ENCODE measurements at places on chromosomes 3 and 15.
A peak's percentile ranks its signal among the peaks of the same experiment; 100 is the strongest.

- H3K27ac ChIP-seq: no peak overlapping the region
- DNase-seq: no peak
- H3K4me3 ChIP-seq: no peak overlapping the region
Measured at GRCh38 chr3:43024181-43024885, 45.2 kb downstream of the GASK1A start.

GRCh38 chr3:34851137-34851536 is 788.2 kb upstream of the ARPP21 start:
- no peaks in the 10 kb centered on the region for H3K4me1 ChIP-seq
- no peaks in the 10 kb centered on the region for H3K27me3 ChIP-seq
- H3K27ac ChIP-seq: no peak overlapping the region
- no peak overlapping the region for H3K4me3 ChIP-seq
- no peaks in the 10 kb centered on the region for H3K36me3 ChIP-seq
- DNase-seq: no peak

DNA sequence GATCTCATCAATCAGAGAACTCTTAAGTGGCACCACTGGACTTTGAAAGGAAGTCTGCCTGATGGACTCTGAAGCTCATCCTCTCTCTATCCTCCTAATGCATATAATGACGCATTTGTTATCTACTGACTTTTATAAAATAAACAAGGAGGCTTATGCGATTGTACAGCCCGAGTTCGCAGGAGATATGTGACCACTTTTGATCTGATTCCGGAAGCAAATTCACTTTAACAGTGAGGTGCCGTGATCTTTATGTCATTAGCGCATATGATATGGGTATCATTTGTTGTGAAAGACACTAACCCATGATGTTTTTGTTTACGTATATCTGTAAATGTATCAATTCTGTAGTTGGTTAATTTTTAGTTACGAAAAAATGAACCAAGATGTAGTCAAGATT is 427 bp upstream of the RNF111 start:
- no peak for DNase-seq
- no peaks in the 10 kb centered on the region for H3K4me1 ChIP-seq
- H3K36me3 ChIP-seq: no peaks in the 10 kb centered on the region
- H3K27me3 ChIP-seq: no peaks in the 10 kb centered on the region
- peak overlapping the region; percentile 77 for H3K4me3 ChIP-seq

DNA sequence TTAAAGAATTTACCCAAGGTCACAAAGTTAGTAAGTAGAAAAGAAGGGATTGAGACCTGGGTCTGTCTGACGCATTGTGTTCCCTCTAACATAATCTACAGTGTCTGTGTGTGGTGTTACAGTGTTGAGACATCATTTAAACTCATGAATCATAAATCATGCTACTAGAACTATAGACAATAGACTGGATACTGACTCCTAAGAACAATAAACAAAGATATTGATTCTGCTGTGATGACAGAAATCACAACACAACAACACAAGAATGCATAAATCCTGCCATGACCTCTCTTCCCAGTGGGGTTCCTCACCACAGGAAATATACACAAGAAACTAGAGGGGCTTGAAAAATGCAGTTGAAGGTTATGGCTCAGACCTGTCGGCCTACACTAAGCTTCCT is 44.3 kb downstream of the TRIM69 start:
- no peak overlapping the region for H3K27ac ChIP-seq
- no peaks in the 10 kb centered on the region for H3K4me1 ChIP-seq
- H3K36me3 ChIP-seq: no peaks in the 10 kb centered on the region
- no peak overlapping the region for H3K4me3 ChIP-seq
- H3K27me3 ChIP-seq: no peaks in the 10 kb centered on the region

- H3K36me3 ChIP-seq: no peaks in the 10 kb centered on the region
- no peak overlapping the region for H3K27ac ChIP-seq
- no peaks in the 10 kb centered on the region for H3K27me3 ChIP-seq
- H3K4me3 ChIP-seq: no peak overlapping the region
- no peaks in the 10 kb centered on the region for H3K4me1 ChIP-seq
- no peak for DNase-seq
Measured at GRCh38 chr15:92051716-92052115, 198.2 kb downstream of the SLCO3A1 start.

- no peaks in the 10 kb centered on the region for H3K27me3 ChIP-seq
- H3K27ac ChIP-seq: no peak overlapping the region
Measured at GRCh38 chr3:174270841-174271240, 588.3 kb upstream of the NAALADL2 start.

- no peak for DNase-seq
- no peaks in the 10 kb centered on the region for H3K36me3 ChIP-seq
- H3K4me1 ChIP-seq: no peaks in the 10 kb centered on the region
- no peak overlapping the region for H3K4me3 ChIP-seq
- H3K27ac ChIP-seq: no peak overlapping the region
Measured at GRCh38 chr3:117355566-117355965, 646.0 kb downstream of the TUSC7 start.

- H3K27me3 ChIP-seq: no peaks in the 10 kb centered on the region
- H3K4me3 ChIP-seq: no peak overlapping the region
- no peak for DNase-seq
- no peak overlapping the region for H3K27ac ChIP-seq
- H3K36me3 ChIP-seq: no peaks in the 10 kb centered on the region
Measured at GRCh38 chr3:160980740-160981139, 124.4 kb downstream of the B3GALNT1 start.

DNA sequence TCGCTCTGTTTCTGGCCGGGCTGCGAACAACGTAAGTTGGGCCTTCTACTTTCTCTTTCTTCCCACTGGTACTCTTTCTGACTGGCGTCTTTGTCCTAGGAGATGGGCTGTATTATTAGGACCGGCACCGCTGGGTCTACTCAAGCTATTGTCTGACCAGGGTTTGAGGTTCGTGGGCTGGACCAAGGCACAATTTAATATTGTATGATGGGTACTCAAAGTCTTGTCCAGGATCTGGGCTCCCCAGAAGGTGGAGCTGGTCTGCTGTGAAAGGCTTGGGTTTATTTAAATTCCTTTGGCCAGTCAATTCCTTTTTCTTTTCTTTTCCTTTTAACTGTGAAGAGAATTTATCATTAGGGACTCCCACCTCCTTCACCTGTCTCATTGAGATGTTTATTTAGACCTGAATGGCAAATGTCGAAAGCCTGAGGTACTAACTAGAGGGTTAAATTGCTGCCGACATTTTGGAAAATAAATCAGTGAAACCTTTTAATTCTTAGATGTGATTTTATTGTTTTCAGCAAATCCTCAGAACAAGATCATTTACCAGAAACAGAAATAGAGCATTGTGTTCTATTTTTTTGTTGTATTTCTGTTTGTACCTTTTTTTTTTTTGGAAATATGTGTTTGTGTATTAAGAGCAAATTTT is 410 bp downstream of the LRRC49 start:
- peaks cover 5% of the 10 kb centered on the region for H3K4me1 ChIP-seq
- H3K36me3 ChIP-seq: no peaks in the 10 kb centered on the region
- H3K4me3 ChIP-seq: peak overlapping the region; percentile 73
- DNase-seq: no peak
- H3K27me3 ChIP-seq: no peaks in the 10 kb centered on the region
